ENCODE measurements at places on chromosomes 12 and 14. TPM values are rescaled to one million over a fixed set of nuclear protein-coding genes. Genes with fewer than 3 reads are reported as not detected.

Gene GALC
- total RNA-seq: 42.5 TPM

Gene RASSF8
- 19.1 TPM for total RNA-seq

Gene FZD10
- total RNA-seq: 0.52 TPM

Gene GABARAPL1
- total RNA-seq: 86.9 TPM

- DNase-seq: peak; percentile 44
Observed at GRCh38 chr12:20629414-20630156, 65.5 kb upstream of the SLCO1C1 start.

GRCh38 chr12:125255935-125256633 lies 190.8 kb downstream of the AACS start:
- DNase-seq: no peak

- no peak for DNase-seq
Observed at GRCh38 chr12:119630223-119630780, 36.7 kb downstream of the TMEM233 start.

- no peak for DNase-seq
Observed at GRCh38 chr14:77319422-77319821, 1.3 kb downstream of the POMT2 start.

- peak; percentile 54 for DNase-seq
Observed at GRCh38 chr14:103056322-103057027, 874 bp downstream of the CDC42BPB start.

- no peak for DNase-seq
Observed at GRCh38 chr14:48391661-48392060, 716.3 kb upstream of the MDGA2 start.

GRCh38 chr12:94644141-94644979 lies 6.0 kb downstream of the TMCC3 start:
- DNase-seq: no peak

- no peak for DNase-seq
Observed at GRCh38 chr14:36751106-36751505, 89.4 kb downstream of the PAX9 start.

DNA sequence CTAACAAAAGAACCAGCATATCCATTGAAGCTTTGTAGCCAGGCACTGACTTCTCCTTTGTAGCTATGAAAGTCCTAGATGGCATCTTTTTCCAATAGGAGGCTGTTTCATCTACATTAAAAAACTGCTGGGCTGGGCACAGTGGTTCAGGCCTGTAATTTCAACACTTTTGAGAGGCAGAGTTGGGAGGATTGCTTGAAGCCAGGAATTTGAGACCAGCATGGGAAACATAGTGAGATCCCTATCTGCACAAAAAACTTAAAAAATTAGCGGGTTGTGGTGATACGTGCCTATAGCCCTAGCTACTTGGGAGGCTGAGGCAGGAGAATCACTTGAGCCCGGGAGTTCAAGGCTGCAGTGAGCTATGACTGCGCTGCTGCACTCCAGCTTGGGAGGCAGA lies 167.7 kb downstream of the CALM1 start:
- DNase-seq: no peak

GRCh38 chr12:28603239-28603638 lies 413.0 kb downstream of the CCDC91 start:
- no peak for DNase-seq

- no peak for DNase-seq
Observed at GRCh38 chr12:67661311-67662021, 12.9 kb downstream of the DYRK2 start.

DNA sequence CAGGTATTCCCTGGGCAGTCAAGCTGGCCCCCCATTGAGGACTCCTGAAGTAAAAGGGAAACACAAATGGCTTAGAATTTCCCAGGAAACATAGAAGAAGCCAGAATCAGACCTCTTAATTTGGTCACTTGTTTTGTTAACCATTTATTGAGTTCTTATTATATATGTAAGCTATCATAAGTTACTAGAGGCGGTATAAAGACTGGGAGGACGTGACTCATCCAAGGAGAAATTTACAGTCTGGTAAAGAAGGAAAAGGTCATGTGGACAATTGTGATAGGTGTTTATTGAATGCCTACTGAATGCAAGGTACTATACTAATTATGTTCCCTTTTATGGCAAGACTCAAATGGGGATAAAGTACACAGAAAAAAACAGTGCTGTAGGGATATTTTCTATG lies 146.7 kb downstream of the DYRK2 start:
- no peak for DNase-seq

DNA sequence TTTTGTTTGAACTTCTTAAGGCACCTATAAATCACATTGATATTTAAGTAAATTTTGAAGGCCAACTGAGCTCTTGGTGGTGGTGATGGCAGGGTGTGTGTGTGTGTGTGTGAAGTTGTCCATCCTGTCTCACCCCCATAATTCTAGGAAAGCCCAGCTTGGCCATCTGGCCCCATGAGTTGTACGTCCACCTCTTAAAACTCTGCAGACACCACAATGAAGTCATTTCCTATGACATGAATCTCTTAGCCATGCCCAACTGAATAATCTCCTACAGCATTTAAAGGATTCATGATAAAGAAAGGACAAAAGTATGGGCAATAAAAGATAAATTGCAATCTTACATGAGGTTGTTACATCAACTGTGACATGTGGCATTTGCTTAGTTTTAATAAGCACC lies 123.4 kb downstream of the TTC7B start:
- DNase-seq: no peak

DNA sequence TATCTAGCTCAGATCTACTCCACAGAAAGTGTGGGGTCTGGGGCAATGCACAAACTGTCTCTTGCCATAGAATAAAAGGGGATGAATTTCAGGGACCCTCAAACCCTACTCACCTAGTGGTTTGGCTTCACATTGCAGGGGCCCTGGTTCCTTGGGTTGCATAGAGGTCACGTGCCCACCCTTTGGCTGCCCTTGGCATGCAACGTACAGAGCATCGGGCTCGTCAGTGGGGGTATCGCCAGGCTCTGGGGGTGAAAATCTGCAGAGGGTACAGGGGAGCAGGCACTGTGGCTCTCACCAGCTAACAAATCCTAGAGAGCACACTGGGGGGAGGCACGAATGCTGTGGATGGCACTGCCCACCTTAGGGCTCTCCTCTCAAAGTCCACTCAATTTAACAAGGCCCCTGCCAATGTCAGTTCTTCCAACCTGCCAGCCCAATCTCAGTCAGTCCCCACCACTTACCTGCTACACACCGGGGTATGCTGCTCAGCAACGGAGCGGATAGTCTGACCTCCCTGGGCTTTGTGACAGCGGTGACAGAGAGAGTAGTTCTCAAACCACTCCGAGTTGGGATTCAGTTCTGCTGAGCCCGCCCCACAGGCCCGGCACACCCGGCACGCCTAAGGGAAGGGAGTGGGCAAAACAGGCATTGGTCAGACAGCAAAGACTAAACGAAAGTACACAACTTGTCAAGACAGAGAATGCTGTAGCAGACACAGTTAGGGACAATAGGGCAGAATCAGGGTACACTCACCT lies 8.0 kb downstream of the KMT2D start:
- no peak for DNase-seq

DNA sequence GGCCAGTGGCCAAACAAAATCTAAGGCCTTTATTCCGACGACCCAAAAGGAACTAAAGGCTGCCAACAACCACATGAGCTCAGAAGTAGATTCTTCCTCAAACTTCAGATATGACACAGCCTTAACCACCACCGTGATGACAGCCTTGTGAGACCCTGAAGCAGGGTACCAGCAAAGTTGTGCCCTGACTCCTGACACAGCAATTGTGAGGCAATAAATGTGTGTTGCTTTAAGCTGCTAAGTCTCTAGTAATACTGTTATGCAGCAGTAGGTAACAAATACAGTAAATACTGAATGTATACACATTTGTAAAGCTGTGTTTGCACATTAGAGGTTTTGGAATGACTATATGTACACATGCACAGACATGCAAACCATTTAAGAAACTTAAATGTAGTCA lies 10.7 kb upstream of the SLC6A13 start:
- DNase-seq: no peak

- peak; percentile 87 for DNase-seq
Observed at GRCh38 chr14:96445844-96446710, 54.1 kb downstream of the AK7 start.

- no peak for DNase-seq
Observed at GRCh38 chr14:77189479-77189878, 7.9 kb downstream of the TMEM63C start.

All from body of pancreas (tissue), 4 donors.